ENCODE measurements at places on chromosomes 4 and X.
A peak's percentile ranks its signal among the peaks of the same experiment; 100 is the strongest.

- DNase-seq, result no peak
These were observed 296.7 kb upstream of the CASK start for GRCh38 chrX:42220083-42220482.

GRCh38 chr4:53057679-53058078 lies 195.6 kb downstream of the RASL11B start:
- DNase-seq, result no peak

DNA sequence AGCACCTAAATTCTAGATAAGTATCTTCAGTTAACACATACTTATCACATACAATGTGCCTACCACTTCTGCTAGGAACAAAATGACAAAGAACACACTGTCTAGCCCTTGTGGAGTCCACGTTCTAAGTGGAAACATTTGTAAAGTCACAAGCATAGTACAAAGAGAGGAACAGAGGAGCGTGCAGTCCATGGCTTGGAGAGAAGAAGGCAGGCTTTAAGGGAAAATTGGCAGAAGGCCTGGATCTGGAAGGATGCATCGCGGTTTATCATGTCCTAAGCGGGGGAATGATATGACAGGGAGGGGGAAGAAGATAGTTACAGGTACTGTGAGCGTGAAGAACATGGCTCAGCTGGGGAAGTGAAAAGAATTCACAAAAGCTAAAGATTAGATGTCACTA lies 218.0 kb downstream of the PRDM5 start:
- DNase-seq, result peak; percentile 29

DNA sequence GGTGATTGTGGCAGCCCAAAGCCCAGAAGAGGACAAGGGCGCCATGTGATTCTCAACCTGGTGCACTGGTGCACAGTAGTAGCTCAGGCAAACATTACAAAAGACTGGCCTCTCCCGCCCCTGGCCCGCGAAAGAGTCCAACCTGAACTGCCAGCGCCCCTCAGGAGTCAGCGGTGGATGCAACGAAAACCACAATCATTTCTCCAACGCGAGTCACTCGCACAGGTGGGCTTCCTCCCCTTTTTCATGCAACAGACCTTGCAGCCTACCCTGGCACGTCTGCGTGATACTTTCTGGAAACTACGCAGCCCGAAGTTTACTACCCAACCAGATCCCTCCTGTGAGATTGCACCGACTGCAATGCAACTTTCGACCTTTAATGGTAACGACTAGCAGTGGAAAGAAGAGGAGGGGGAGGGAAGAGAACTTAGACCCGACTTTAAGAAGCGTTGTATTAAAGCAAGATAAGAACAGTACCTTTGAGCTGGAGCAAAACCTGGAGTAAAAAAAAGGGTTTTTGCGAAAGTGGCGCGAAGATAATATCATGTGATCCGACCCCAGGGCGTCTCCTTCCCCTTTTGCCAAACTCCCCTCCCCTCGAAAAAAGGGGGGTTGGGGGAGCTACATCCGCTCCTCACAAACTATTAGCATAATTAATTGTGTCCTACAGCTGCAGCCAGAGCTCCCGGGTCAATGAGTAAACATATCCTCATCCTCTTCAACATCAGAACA lies 63.3 kb upstream of the CCDC160 start:
- peak; percentile 16 for DNase-seq

- no peak for DNase-seq
These were observed 51.3 kb downstream of the PCDH19 start for GRCh38 chrX:100358766-100359165.

- no peak for DNase-seq
These were observed 528.2 kb upstream of the FAT1 start for GRCh38 chr4:187251896-187252295.

DNA sequence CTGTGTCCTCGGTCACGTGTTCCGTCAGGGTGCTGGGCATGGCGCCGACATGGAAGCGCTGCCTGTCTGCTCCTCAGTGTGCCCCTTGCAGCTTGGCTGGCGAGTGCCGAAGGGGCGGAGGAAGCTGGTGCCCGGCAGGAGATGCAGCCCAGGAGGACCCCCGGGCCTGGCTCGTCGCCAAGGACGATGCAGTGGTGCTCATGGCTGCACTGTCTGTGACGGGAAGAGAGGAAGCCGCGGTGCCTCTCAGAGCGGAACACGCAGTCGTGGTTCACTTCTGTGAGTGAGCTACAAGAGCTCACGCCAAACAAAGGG lies 38.1 kb downstream of the FGFRL1 start:
- no peak for DNase-seq

- DNase-seq, result no peak
These were observed 3.9 kb downstream of the KIT start for GRCh38 chr4:54661686-54662085.

DNA sequence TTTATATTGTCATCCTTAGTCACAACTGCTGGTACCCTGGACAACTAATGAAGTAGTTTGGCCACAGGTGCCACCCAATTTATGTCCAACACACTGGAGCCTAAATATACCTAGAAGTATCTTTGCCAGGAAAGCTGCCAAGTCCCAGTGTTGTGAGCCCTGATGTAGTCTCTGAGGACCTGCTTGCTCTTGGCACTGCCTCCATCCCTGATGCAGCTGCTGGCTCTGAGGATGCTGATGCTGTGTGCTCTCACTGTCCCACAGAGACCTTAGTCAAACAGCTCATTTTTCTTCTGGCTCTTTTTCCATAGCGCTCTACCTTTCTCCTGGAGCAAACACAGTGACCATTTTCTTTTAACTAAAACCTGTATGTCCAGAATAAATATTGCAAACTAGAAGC lies 1535.4 kb upstream of the ADGRL3 start:
- DNase-seq, result no peak

- DNase-seq, result no peak
These were observed 89.3 kb downstream of the HNRNPD start for GRCh38 chr4:82284475-82284857.

- peak; percentile 79 for DNase-seq
These were observed 296.2 kb downstream of the INPP4B start for GRCh38 chr4:142549726-142550463.

DNA sequence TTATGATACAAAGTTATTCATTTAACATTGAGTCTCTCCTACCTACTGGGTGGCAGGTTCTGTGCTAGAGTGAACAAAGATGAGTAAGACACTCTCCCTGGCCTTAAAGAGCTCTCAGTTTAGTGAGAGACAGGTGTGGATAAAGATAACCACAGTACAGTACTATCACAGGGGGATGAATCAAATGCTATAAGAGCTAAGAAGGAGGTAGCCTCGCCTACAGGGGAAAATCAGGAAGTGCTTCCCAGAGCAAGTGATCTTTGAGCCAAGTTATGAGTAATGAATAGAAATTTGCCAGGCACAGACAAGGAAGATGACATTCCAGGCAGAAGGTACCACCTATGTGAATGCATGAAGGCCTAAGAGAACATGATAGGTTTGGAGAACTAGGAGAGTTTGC lies 3.4 kb upstream of the IGBP1 start:
- no peak for DNase-seq

GRCh38 chrX:131745942-131746489 lies 202.1 kb downstream of the OR13H1 start:
- no peak for DNase-seq

DNA sequence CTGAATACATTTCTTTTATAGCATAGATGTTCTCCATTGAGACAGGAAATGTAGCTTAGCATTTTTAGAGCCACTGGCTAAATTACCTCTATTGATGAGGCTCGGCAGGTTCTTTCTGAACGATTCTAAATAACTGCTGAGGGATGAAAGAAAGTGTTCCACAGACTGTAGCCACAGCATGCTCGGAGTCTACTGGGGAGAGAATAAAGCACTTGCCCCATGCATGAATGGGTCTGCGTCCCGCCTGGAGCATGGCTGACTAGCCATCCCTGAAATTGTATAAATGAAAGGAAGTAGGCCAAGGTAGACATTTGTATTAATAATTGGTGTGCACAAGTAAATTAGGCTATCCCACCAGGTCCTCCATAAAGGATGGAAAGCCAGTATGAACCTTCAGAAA lies 269.8 kb downstream of the COL25A1 start:
- DNase-seq, result no peak

DNA sequence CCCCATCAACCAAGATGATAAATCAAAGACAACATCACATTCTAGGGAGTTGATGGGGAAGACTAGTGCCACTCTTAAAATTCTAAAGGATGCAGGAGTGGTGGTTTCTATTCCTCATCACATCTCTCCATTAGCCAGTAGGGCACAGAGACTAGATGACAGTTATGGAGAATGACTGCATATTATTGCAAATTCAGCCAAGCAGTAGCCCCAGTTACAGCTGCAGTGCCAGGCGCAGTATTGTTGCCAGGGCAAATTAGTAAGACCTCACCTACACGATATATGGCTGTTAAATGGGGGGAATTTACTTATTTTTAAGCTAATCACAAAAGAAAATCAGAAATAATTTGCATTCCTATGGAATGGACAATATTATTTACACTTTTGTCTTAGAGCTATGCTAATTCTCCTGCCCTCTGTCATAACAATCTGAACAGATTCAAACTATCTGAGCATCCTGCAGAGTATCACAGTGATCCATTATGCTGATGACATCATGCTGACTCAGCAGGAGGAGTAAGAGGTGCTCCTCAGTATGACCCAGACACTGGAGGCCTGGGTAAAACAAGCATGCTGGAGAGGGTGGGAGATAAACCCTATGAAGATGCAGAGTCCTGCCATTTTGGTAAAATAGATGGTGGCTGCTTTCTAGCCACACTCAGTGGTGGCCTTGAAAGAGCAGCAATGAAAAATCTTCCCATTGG lies 24.7 kb downstream of the ETNPPL start:
- no peak for DNase-seq

DNA sequence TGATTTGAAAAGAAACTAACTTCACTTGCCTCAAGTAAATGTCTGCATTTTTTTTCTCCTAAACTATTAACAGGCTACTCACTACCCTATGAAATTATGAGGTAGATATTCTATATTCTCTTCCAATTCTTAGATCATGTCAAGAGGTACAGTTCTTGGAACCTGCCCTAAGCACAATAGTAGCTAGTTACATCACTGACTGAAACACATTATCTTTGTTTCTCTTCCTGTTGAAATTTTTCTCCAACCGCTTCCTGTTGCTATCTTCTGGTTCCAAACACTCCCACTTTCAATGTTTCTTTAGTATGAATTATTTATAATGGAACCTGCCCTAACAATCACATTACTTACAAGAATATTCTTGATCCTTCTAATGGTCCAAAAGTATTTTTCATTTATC lies 5.0 kb upstream of the BANK1 start:
- DNase-seq, result no peak

DNA sequence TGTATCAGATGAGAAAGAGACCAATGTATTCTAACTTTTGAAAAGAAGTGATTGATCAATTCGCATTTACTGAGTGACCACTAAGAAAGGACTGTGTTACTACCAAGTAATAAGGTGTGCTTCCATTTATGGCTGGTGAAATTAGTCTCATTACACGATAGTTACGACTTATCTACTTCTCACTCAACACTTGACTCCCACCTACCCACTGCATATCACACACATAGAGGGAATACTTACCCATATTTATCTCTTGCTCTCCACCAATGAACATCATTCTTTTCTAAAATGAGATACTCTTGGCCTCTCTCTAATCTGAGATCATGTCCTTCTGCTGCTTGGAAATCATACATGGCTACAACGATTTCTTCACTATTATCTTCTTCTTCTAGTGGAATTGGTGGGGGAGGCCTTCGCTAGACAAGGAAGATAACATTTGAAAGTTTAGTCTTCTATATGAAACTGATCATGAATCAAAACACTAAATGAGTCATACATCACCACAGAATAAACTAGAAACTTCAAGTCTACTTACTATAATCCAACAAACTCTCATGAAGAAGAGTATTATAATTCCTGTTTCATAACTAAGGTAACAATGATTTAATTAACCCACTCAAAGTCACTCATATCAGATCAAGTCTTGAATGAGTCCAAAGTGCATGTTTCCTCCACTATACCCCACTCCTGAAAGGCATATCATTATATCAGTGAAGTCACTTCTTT lies 33.7 kb upstream of the TXK start:
- DNase-seq, result no peak
